ENCODE measurements at places on chromosomes 7 and 10. TPM values are rescaled to one million over a fixed set of nuclear protein-coding genes. Genes with fewer than 3 reads are reported as not detected.

DNA sequence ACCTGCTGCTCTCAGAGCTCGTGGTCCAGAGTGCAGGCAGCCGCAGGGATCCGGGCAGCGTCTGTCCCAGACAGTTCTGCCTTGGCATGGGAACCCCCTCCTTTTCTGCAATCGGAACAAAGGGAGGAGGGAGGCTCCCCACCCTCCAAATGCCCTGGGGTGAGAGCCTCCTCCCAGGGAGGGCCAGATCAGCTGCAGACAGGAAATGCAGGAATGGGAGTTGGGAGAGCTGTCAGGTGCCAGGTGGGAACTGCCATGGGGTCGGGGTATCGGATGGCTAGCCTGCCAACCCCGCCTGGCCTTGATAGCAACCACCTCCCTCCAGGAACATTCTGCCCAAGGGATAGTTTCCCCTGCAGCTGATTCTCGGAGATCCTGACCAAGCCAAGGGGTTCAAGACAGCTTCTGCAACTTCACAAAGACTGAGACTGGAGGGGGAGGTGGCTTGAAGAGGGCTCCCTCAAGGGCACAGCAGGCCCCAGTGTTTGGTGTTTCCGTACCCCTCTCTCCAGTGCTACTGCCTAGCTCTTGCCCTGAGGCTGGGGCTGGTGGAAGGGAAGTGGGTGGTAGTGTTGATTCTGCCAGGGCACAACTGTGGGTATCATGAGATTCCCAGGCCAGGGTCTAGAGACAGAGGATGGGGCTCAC is at the start of gene CALML5:
Gene CALML5, minus strand, starts transcription at position 78 of the 648 bp plus-strand sequence. CDS start 132 bp downstream, outside the sequence.
- no peak within 1 kb of the TSS for H3K4me3 ChIP-seq
- H3K27ac ChIP-seq = no peak within 1 kb of the TSS
- H3K27me3 ChIP-seq = no peaks in the 10 kb centered on the region
- no peak for DNase-seq
- H3K4me1 ChIP-seq = no peaks in the 10 kb centered on the region

DNA sequence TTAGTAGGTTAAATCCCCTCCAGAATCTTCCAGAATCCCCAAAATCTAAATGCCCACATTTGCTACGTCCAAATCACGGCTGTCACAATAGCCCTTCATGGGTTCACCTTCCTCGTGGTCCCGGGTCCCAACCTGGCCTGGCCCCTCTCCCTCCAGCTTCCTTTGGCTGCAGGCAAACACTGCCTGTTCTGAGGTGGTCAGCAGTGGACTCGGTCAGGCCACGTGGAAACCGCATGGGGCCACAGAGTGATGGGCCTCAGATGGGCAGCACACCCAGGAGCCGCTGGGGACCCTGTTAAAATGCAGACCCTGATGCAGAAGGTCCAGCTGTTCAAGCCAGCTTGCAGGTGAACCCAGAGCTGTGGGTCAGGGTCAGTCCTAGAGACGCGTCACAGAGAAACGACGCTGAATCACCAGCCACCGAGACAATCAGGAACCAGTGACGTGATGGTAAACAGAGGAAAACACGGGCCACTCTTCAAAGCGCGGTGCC is 588.6 kb downstream of the DNAJB6 start:
- H3K4me1 ChIP-seq = no peaks in the 10 kb centered on the region
- no peaks in the 10 kb centered on the region for H3K27me3 ChIP-seq
- no peak for DNase-seq
- no peaks in the 10 kb centered on the region for H3K36me3 ChIP-seq
- H3K4me3 ChIP-seq = no peak overlapping the region

- H3K27ac ChIP-seq = no peak overlapping the region
- H3K27me3 ChIP-seq = no peaks in the 10 kb centered on the region
- no peak overlapping the region for H3K4me3 ChIP-seq
- no peaks in the 10 kb centered on the region for H3K36me3 ChIP-seq
These were observed 135.6 kb downstream of the CHN2 start for GRCh38 chr7:29330136-29330535.

- no peak overlapping the region for H3K4me3 ChIP-seq
- peaks cover 2% of the 10 kb centered on the region for H3K36me3 ChIP-seq
- no peaks in the 10 kb centered on the region for H3K27me3 ChIP-seq
- H3K4me1 ChIP-seq = peaks cover 3% of the 10 kb centered on the region
These were observed 248.6 kb downstream of the GPAM start for GRCh38 chr10:111934931-111935330.

DNA sequence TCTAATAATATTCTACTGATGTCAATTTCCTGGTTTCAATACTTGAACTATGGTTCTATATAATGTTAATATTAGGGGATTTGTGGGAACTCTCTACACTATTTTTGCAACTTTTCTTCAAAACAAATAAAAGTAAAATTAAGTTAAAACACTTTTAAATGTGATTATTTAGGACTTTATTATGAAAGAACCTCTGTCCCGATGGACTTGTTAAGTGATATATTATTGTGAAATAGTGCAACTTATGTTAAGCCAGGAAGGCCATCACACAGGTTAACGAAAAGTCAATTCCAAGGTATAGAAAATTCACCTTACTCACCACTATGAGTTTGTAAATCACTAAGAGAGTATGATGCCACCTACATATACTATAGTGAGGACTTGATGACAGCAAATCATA is 79.2 kb downstream of the IMMP2L start:
- DNase-seq = no peak
- no peaks in the 10 kb centered on the region for H3K4me1 ChIP-seq
- peaks cover 4% of the 10 kb centered on the region for H3K36me3 ChIP-seq
- H3K4me3 ChIP-seq = no peak overlapping the region
- no peaks in the 10 kb centered on the region for H3K27me3 ChIP-seq

DNA sequence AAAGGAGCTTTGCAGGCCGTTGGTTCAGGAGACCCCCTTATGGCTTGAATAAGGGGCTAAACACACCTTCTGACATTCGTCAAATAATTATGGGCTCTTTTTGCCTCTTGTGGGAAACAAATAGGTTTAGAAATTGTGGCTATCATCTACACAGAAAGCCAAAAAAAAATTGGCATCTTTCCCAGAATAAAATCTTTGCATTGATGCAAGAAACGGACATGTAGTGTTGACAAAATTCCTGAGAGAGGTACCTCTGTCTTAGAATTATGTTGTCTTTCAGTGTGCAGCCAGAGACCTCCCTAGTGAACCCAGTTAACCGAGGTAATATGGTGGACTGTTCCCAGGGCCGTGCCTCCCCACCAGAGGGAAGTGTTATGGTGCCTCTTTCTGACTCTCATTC is 283.9 kb downstream of the SDHAF3 start:
- DNase-seq = no peak
- H3K27ac ChIP-seq = no peak overlapping the region
- H3K27me3 ChIP-seq = no peaks in the 10 kb centered on the region
- no peaks in the 10 kb centered on the region for H3K36me3 ChIP-seq

Gene UROS
- total RNA-seq = 42.3 TPM

- no peaks in the 10 kb centered on the region for H3K27me3 ChIP-seq
- DNase-seq = no peak
- H3K4me1 ChIP-seq = 0 out of 2 replicates have a peak, but pooled peaks cover 4% of the 10 kb centered on the region
- H3K36me3 ChIP-seq = no peaks in the 10 kb centered on the region
- no peak overlapping the region for H3K27ac ChIP-seq
These were observed 163.1 kb upstream of the NPVF start for GRCh38 chr7:25391295-25391861.

Gene CDH23
- total RNA-seq = 1.1 TPM

- no peak for DNase-seq
- peaks cover 7% of the 10 kb centered on the region for H3K4me1 ChIP-seq
- H3K36me3 ChIP-seq = no peaks in the 10 kb centered on the region
These were observed 72.3 kb upstream of the KLF6 start for GRCh38 chr10:3857318-3857717.

DNA sequence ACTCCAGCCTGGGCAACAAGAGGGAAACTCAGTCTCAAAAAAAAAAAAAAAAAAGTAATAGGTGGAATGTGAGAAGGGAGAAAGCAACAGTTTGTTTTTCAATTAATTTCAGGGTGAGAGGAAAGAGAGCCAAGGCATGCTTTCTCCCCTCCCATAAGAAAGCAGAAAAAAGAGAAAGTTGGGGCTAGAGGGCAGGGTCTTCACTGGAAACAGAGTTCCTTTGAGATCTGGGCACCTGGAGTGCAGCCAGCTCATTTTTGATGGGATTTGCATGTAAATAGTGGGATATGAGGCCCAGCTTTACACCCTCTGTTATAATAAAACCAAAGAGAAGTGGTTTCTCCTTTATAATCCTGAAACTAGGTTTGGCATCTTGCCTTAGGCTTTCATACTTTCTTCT is 13.8 kb upstream of the STOX1 start:
- no peaks in the 10 kb centered on the region for H3K4me1 ChIP-seq
- H3K36me3 ChIP-seq = no peaks in the 10 kb centered on the region
- H3K4me3 ChIP-seq = no peak overlapping the region
- no peaks in the 10 kb centered on the region for H3K27me3 ChIP-seq
- no peak for DNase-seq

DNA sequence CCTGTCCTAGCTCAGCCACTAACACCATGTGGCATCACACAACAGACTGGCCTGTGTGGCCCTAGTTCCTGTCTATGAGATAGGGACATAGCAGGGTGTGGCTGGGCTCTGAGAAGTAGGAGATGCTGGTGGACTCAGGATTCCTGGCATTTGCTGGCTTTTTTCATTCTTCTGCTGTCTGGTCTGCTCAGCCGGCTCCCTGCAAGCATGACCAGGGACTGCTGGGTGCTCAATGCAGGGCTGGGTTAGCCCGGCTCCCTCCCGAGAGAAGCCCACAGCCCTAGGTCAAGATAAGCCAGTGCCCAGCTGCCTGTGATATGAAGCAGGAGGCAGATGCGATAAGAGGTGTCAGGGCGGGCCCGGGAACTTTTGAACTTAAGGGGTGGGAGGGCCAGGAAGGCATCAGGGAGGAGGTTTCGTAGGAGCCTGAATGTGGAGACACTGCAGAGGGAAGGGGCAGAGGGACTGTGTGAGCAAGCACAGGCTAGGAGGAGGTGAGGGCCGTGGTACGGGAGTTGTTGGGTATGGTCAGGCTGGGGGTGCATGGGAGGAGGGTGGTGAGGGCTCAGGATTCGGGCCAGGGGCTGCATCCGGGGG is 3.5 kb downstream of the AQP1 start:
- DNase-seq = no peak
- H3K36me3 ChIP-seq = no peaks in the 10 kb centered on the region
- H3K4me1 ChIP-seq = no peaks in the 10 kb centered on the region
- no peaks in the 10 kb centered on the region for H3K27me3 ChIP-seq
- no peak overlapping the region for H3K27ac ChIP-seq

- H3K27me3 ChIP-seq = no peaks in the 10 kb centered on the region
- H3K27ac ChIP-seq = no peak overlapping the region
- H3K4me3 ChIP-seq = no peak overlapping the region
- DNase-seq = no peak
- H3K36me3 ChIP-seq = peaks cover 83% of the 10 kb centered on the region
These were observed 97.8 kb downstream of the ABCC2 start for GRCh38 chr10:99880080-99880835.

Gene GIMAP2
- not detected for total RNA-seq
